AG20443 (cell line): ENCODE measurements at places on chromosomes 5 and 9.
A peak's percentile ranks its signal among the peaks of the same experiment; 100 is the strongest.

DNA sequence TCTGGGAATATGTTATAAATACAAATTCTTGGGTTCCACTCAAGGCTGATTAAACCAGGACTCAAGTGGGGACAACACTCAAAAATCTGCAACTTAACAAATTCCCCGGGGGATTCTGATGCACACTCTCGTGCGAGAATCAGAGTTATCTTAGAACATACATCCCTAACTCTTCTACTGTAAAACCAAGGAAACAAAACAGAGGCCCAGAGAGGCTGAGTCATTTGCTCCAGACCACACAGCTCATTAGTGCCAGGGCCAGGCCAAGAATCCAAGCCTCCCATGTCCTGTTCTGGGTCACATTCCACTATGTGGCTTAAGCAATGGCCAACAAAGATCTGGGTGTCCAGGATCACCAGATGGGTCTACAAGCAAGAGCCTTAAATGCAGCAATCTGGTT is 166.0 kb downstream of the ADAMTS12 start:
- peak; percentile 64 for DNase-seq

DNA sequence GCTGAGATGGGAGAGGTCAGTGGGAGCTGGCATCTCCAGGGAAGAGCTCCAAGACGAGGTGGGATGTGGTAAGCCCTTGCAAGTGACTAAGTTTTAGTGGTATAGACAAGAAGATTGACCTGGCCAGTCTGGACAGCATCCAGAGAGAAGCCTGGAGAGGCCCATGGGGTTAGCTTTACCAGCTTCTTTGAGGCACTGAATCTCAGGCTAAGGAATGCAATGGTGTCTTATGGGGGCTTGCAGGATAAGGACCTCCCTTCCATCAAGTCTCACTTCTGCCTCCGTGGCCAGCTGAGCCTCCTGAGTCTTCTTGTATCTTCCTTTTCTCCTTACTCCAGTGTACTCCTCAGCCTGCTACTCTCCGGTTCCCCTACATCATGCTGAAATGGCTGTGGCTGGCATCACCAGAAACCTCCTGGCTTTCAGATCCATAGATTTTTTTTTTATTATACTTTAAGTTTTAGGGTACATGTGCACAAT is 56.5 kb upstream of the JADE2 start:
- DNase-seq, result peak; percentile 2

- peak; percentile 50 for DNase-seq
Measured at GRCh38 chr5:168073991-168074800, 217.2 kb upstream of the WWC1 start.

GRCh38 chr9:88312045-88312444 is 76.2 kb upstream of the SPIN1 start:
- DNase-seq, result no peak

- DNase-seq, result no peak
Measured at GRCh38 chr5:60597572-60598320, 102.2 kb downstream of the DEPDC1B start.
